ENCODE measurements at places on chromosomes 4 and X.
A peak's percentile ranks its signal among the peaks of the same experiment; 100 is the strongest.

GRCh38 chr4:114062499-114062898 is 83.1 kb upstream of the ARSJ start:
- no peak for DNase-seq

DNA sequence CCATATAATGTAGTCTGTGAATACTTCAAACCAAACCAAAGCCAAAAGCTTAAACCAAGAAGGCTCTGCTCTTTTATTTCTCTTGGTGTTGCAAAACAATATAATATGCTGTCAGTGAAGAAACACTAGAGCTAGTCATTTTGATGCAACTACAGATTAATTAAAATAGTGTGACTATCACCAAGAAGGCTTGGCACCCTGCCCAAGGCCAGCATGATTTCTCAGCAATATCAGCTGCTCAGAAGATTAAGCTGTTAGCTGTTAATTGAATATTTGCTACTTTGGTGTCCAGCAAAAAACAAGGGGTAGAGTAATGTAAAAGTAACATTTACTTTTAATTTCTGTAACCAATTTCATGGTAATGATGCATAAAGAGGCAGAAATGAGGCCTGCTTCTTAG is 104.9 kb upstream of the PRPS2 start:
- no peak for DNase-seq

- DNase-seq = no peak
These were observed 57.2 kb downstream of the SCML2 start for GRCh38 chrX:18297251-18297650.

DNA sequence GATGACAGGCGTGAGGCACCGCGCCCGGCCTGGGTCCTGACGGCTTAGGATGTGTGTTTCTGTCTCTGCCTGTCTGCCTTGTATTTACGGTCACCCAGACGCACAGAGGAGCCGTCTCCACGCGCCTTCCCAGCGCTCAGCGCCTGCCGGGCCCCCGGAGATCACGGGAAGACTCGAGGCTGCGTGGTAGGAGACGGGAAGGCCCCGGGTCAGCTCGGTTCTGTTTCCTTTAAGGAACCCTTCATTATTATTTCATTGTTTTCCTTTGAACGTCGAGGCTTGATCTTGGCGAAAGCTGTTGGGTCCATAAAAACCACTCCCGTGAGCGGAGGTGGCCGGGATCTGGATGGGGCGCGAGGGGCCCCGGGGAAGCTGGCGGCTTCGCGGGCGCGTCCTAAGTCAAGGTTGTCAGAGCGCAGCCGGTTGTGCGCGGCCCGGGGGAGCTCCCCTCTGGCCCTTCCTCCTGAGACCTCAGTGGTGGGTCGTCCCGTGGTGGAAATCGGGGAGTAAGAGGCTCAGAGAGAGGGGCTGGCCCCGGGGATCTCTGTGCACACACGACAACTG is 1.3 kb downstream of the SHOX start:
- DNase-seq = no peak

GRCh38 chr4:176588436-176588835 is 204.3 kb downstream of the VEGFC start:
- DNase-seq = no peak

- DNase-seq = no peak
These were observed 25.5 kb downstream of the MMAA start for GRCh38 chr4:145644699-145645098.

DNA sequence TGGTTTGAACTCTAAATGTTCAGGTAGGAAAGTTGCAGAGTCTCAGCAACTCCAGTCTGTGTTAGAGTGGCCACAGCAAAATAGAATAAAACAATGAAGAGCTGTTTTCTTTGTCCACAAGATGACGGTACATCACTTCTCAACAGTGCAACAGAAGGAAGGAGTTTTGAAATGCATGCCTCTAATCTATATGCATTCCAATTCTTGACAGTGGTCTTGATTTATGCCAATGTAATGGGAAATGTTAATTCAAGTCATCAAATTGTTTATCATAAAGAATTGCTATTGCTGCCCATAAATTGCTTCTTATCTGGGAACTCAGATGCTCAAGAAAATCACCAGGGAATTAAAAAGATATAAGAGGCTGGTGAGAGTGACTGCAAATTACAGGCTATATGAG is 195.5 kb upstream of the PRPS2 start:
- DNase-seq = no peak

- DNase-seq = peak; percentile 64
These were observed 6.0 kb upstream of the WDR13 start for GRCh38 chrX:48591255-48591791.

- DNase-seq = no peak
These were observed 91.2 kb downstream of the CPE start for GRCh38 chr4:165470009-165470408.

GRCh38 chr4:155687380-155687982 is 20.8 kb downstream of the GUCY1A1 start:
- no peak for DNase-seq

DNA sequence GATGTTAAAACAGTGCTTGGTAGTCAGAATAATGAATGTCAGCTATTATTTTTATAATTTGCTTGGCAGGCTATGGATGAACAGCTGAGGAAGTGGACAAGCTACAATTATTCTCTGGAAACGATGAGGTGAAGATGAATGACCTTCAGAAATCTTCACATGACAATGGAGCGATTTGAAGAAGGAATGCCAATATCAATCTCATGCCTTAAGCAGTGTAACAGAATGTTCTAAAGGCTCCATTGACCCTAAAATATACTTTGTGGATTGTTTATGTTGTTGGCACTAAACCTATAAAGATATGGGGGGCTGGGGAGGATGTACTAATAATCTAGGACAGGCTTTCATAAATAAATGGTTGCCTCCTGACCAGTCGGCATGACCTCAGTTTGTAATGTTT is 36.2 kb downstream of the COL25A1 start:
- DNase-seq = no peak

GRCh38 chr4:61212788-61213187 is 12.7 kb downstream of the ADGRL3 start:
- no peak for DNase-seq

- DNase-seq = no peak
These were observed 6.1 kb upstream of the UVSSA start for GRCh38 chr4:1340861-1341260.

DNA sequence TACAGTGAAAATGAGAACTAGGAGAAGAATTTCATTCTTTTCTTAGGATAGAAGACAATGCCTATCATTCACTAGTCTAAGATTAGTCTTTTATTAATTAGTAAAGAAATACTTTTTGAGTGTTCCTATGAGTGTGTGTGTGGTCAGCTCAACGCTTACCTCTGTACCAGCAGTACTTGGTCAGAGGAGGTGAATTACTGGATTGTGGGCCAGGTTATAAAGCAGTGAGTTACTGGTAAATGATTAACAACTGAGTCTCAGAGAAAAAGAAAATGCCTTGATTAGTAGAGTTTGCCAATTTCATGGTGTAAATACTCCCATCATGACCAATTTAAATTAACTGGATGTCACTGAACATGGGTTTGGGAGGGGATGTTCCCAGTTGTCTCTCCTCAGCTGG is 444.6 kb downstream of the STIM2 start:
- no peak for DNase-seq

GRCh38 chr4:156038772-156039171 is 85.1 kb upstream of the CTSO start:
- no peak for DNase-seq

DNA sequence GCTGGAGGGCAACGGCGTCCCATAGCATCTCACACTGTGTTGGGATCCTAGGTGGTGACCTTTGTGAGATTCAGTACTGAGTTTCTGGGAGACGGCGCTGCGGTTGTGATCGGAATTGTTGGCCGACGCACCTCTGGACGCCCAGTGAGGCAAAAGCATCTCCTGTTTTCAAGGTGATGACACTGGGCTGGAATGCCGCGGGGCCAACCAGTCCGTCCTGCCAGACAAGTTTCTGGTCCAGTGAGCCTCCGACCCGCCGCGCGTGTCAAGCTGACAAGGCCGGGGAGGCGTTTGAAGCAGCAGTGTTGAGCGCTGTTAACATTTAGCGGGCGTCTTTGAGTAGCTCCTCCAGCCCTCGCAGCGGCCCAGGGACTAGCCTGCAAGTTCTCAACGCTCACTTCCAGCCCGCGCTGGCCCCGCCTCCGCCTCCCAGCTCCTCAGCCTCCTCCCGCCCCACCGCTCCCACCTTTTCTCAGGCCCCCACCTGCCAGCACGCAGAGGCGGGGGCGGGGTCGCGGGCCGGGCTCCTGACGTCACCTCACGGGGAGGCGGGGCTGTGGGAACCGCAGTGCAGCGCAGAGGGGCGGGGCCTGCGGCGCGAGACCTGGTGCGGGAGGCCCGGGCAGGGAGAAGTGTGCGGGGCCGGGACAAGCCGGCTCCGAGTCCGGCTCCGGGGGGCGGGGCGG is 482 bp upstream of the CDS1 start:
- DNase-seq = peak; percentile 91

GRCh38 chrX:65575022-65575421 is 40.4 kb upstream of the LAS1L start:
- no peak for DNase-seq

GRCh38 chr4:147477439-147477838 is 3.5 kb upstream of the EDNRA start:
- no peak for DNase-seq

GRCh38 chrX:16444353-16444752 is 205.6 kb upstream of the S100G start:
- peak; percentile 62 for DNase-seq

- no peak for DNase-seq
These were observed 167.5 kb upstream of the PCDH10 start for GRCh38 chr4:132981611-132982010.

GRCh38 chr4:36227913-36228312 is 16.4 kb downstream of the ARAP2 start:
- no peak for DNase-seq

GRCh38 chr4:96354036-96354712 is 514.3 kb downstream of the PDHA2 start:
- peak; percentile 29 for DNase-seq

GRCh38 chr4:41175794-41176193 is 38.5 kb downstream of the APBB2 start:
- DNase-seq = no peak

DNA sequence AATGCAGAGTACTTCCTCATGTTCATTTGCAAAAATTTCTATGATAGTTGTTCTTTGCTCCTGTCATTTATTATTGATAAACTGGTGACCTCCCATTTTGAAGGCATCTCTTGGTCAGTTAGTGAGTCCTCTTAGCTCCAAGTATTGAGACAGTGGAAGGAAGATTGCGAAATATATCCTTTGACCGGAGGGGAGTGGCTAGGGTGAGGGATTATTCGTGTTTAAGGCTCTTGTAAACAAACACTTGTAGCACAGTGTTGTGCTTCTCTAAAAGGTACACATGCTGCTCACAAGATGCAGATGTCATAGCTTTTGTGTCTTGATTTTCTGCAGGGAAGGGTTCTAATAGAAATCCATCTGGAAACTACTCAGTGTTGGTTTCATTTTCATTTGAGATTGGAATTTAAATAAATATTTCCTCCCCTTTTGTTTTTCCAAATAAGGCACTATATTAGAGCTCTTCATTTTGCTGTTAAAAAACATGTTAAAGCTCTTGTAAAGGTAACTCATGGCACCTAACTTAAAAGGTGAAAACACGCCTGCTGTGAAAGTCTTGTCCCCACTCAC is 21.8 kb downstream of the TXLNG start:
- peak; percentile 10 for DNase-seq

DNA sequence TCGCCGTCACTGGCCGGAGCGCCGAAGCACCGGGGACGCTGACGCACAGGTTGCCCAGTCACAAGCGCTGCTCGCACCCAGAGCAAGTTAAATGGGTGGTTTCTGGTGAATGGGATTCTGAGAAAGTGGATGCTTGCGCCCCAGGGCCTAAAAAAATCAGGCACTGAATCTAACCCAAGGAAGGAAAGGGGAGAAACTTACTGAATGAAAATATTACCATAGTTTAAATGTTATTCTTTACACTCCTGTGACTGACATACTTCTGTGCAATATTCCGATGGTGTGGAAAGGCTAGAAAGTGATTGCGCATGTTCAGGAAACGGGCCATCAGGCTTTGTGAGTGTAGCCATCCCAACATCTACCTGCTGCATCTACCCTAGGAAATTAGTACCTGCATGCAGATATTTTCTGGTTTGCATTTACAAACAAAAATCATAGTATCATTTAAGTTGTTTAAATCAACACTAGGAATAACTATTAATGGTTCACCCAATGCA is 838 bp upstream of the ABCG2 start:
- DNase-seq = no peak

DNA sequence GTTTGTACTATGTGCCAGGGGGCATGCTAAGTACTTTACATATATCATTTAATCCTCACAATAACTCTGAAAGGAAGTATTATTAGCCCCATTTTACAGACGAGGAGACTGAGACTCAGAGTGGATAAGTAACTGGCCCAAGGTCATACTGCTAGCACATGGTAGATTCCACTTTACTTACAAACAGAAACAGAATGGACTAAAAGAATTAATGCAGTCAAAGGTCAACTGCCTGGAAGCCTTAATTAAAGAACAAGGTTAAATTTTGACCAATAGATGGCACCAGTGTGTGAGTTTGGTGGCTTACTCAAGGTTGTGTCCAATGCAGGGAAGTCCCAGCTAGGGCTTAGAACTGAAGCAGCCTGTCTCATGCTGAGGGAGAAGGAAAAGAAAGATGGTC is 4.7 kb downstream of the RIPPLY1 start:
- peak; percentile 59 for DNase-seq

GRCh38 chr4:30600246-30601017 is 119.7 kb upstream of the PCDH7 start:
- DNase-seq = peak; percentile 28

- DNase-seq = no peak
These were observed 68.0 kb downstream of the OPHN1 start for GRCh38 chrX:68365341-68365740.

DNA sequence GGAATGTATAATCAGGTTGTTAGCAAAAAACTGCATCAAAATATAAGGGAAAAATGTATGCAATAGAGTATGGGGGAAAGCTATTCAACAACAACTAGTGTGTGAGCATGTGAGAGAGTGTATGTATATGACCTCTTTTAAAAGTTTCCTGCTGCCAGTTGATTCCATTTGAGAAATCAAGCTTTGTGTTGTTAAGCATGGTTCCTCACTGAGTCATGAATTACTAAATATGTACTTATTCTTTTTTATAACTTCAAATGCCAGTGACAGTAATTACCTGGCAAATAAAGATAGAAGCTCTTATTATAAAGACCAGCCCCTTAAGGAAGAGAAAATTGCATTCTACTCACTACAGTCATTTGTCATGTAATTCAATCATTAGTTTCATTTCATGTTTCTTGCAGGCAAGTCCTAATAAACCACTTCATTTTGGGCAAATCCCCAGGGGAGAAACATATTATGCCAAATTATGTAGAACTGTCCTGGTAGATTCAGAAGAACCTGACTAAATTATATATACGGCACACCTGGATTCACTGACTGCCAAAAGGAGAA is 19.2 kb downstream of the RASGEF1B start:
- peak; percentile 13 for DNase-seq

- peak; percentile 55 for DNase-seq
These were observed 57.8 kb upstream of the FAM47B start for GRCh38 chrX:34884817-34885216.

Measured in astrocyte of the hippocampus (primary cell).